ENCODE measurements at places on chromosomes 3 and 15.

DNA sequence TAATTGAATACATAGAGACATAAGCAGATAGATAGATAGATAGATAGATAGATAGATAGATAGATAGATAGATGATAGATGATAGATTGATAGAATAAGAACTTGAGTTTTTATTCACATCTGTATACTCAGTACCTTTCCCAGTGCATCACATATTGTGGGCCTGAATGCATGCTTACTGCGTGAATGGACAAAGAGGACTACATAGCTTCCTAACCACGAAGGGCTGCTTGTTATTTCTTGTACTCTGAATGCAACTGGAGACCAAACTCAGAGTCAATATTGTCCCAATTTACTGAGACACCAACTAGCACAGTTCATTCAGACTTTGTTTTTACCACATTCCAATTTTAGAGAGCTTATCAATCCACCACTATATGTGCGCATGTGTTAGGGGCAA lies 422.9 kb upstream of the GRM7 start:
- no peak for DNase-seq

DNA sequence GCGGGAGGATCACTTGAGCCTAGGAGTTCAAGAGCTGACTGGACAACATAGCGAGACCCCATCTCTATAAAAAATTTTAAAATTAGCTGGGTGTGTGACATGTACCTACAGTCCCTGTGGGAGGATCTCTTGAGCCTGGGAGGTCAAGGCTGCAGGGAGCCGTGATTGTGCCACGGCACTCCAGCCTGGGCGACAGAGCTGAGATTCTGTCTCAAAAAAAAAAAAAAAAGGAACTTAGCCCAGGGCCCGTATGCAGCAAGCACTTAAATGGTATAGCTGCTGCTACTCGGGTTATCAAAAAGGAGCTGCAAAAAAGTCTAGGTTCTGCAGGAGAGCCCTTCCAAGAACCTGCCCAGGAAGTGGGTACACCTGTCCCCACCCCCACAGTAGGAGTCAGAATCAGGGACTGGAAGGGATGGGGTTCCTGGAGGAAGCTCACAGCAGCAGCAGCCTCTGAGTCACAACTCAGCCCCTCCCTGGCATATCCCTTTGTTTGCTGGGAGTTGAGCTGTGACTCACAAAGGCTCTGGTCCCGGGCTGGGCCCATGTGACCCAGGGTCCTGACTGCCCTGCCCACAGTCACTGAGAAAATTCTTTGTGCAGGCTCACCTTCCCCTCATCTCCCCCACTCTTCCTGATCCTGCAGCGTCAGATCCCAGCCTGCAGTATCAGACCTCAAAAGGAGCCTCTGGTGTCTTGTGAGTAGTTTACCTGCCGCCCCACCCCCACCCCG lies at the start of gene SPATA12:
Gene SPATA12, plus strand, starts transcription at position 576 of the 733 bp plus-strand sequence. CDS start 13,031 bp downstream, outside the sequence.
- DNase-seq = peak; percentile 81

- DNase-seq = no peak
These were observed 48.2 kb upstream of the FHIT start for GRCh38 chr3:61299343-61300005.

GRCh38 chr15:86653344-86654197 lies 573.9 kb downstream of the AGBL1 start:
- no peak for DNase-seq

DNA sequence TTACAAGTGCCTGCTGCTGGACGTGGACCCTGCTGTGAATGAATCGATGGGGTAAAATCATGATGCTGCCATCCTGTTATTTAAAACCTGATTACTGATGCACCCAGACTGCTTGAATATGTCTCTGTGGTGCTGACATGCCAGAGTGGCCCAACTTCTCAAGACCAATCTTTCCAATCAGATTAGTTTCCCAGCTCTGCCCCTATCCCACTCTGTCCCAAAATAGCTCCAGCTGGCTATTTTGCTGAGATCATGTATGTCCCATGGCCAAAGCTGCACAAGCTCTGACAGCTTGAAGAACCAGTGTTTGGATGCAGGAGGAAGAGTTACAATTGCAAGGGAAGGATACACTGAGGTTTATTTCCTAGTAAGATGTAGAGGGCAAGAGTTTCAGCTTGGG lies 153.6 kb downstream of the TMEM108 start:
- DNase-seq = no peak

DNA sequence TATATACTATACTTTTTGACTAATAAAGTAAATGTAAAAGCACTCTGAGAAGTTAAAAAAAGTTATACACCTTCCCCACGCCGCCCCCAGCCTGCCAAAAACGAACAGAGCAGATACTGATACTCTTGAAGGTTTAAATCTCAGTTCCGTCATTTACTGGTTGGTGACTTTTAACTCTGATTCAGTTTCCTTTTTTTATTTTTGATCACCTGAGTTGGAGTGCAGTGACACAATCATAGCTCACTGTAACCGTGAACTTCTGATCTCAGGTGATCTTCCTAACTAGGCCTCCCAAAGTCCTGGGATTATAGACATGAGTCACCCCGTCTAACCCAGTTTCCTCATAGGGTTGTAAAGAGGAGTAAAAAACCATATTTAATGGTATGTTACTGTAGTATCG lies 3.3 kb upstream of the TIPIN start:
- DNase-seq = no peak

GRCh38 chr15:39365161-39365560 lies 215.7 kb upstream of the THBS1 start:
- no peak for DNase-seq

DNA sequence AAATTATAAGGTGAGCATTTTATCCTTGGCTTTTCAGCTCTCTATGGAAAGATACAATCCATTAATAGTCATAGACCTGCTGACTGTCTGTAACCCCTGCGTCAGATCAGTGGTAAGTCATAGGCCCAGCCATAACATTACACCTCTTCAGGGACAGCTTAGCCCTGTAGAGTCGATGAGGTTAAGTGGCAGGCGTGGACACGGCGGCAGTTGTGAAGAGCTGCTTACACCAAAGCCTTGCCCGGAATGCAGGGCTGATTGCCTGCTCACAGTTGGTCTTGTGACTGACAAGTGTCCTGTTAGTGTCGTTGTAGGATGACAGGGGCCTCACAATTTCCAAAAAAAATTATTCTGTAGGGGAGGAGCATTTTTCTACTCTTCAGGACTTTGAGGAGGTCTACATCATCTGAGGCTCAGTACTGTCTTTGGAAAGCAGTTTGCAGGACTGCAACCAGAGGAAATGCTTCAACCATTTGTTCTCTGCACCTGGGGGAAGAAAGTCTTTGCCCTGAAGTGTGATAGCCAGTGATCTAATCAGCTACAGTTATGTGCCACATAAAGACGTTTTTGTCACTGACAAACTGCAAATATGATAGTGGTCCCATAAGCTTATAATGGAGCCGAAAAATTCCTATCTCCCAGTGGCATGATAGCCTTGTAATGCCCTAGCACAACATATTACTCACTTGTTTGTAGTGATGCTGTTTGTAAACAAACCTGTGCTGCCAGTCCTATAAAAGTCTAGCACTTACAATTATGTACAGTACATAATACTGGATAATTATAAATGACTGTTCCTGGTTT lies 14.9 kb upstream of the SELENOT start:
- DNase-seq = no peak

GRCh38 chr3:41026394-41027177 lies 172.7 kb upstream of the CTNNB1 start:
- peak; percentile 63 for DNase-seq

GRCh38 chr15:41544650-41545015 lies 576 bp upstream of the RPAP1 start:
- peak; percentile 47 for DNase-seq

DNA sequence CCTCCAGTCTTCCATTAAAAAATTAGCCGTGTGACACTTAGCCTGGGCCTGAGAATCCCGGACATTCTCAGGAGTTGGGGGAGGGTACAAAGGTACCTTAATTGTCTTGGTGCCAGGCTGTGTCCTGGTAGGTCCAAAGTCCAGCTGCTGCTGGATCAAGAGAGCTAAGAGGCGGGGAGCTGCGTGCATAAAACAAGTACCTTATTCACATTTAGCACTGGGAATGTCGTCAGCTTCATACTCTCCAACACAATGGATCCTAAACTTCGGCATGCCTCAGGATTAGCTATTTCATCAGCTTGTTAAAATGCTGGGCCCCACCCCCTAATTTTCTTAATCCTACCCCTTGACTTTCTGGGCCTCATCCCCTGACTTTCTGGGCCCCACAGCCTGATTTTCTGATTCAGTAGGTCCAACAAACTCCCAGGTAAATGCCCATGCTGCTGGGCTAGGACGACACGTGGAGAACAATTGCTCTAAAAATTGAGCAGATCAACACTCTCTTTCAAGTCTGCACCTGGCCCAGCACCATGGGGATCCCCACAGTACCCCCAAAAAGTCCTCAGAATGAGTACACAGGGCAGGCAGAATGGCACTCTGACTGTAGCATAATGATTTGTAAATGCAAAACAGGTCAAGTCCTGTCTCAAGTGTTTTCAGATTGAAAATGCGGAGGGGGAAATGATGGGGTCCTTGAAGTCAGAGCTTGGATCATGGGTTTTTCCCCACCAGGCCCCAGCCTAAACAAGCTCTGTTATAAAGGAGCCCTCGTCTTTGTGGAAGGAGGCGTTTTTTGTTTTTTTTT lies 5.6 kb upstream of the AEN start:
- no peak for DNase-seq

- no peak for DNase-seq
These were observed 40.5 kb downstream of the SLC12A6 start for GRCh38 chr15:34297059-34297458.

GRCh38 chr15:57472861-57473260 lies 96.6 kb downstream of the CGNL1 start:
- DNase-seq = no peak

- DNase-seq = no peak
These were observed 116.6 kb upstream of the IQSEC1 start for GRCh38 chr3:13189639-13190377.

- DNase-seq = no peak
These were observed 585.6 kb downstream of the TBL1XR1 start for GRCh38 chr3:176611703-176612102.

- DNase-seq = no peak
These were observed 8.1 kb upstream of the C2CD4B start for GRCh38 chr15:62173215-62173614.

DNA sequence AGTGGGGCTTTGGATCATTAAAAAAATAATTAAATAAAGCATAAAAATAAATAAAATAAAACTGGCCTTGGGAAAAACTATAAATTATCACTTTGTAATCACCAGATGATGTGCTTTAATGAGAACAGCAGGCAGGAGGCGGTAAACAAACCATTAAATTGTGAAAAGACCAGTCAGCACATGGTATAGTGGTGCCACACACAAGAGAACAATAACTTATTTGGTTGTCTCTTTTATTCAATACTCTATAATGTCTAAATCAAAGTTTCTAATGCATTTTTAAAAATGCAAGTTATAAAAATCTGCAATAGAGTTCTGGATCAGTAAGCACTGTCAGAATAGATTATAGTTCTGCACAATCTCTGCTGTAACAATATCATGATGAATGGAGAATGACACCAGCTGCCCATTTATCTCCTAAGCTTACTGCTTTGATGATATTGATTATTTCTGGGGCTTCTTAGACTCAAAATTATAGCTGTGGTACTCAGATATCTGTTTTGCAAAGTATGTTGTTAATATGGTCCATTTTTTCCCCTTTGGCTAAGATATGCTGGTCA lies 259.3 kb downstream of the NAALADL2 start:
- no peak for DNase-seq

- no peak for DNase-seq
These were observed 87.4 kb downstream of the CRTC3 start for GRCh38 chr15:90617171-90617570.

- DNase-seq = peak; percentile 54
These were observed 18.9 kb downstream of the SH3BP5 start for GRCh38 chr3:15313461-15313860.

DNA sequence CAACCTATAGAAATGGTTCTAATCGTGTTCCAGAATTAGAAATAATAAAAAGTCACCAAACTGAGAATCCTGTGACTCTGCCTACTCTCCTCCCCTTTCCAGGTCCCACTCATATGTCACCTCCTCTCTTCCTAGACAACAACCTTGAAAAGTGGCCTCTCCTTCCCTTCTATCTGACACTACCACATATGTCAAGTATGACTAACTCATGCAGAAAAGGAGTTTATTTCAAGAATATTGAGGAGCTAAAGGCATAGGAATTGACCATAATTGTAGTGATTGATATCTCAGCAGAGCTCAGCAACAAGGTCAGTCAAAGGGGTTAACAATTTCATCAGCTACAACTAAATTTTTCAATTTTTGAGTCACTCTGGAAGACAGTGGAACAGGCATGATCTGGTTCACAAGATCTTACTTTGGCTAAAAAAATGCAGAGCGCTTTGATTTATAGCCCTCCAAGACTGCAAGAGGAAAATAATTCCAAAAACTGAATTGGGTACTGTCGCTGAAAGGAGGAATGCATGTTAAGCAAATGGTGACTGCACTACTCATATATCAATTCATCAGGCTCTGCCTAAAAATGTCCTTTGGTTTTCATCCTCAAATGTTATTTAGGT lies 160.6 kb upstream of the ARHGEF26 start:
- DNase-seq = no peak

GRCh38 chr3:187750006-187750512 lies 4.8 kb upstream of the BCL6 start:
- peak; percentile 40 for DNase-seq

DNA sequence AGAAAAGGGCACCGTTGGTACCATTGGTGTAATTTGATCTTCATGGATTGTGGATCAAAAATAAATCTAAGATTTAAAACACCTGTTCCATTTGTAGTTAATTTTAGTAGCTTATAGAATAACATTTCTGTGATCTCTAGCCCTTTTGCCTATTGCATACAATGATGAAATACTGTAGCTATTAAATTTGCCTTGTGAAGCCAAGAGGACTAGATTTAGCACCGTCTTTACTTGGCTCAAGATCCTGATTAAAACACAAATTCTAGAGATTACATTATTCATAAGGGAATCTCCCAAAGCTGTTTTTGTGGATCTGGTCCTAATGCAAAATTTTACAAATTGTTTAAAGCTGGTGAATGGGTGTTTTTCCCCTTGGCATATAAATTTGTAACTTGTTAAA lies 8.2 kb downstream of the TBC1D23 start:
- no peak for DNase-seq

- no peak for DNase-seq
These were observed 18.3 kb downstream of the ABHD5 start for GRCh38 chr3:43709022-43709421.
